NCI-H1930 (cell line): ENCODE measurements at places on chromosomes 1 and 21.

GRCh38 chr1:18639368-18640055 is 8.9 kb downstream of the PAX7 start:
- DNase-seq = no peak

GRCh38 chr1:198763298-198763714 is 124.5 kb downstream of the PTPRC start:
- DNase-seq = no peak

- DNase-seq = no peak
Measured at GRCh38 chr1:236938760-236939159, 65.5 kb downstream of the MT1HL1 start.

GRCh38 chr1:94863297-94863911 is 43.2 kb downstream of the SLC44A3 start:
- DNase-seq = no peak

DNA sequence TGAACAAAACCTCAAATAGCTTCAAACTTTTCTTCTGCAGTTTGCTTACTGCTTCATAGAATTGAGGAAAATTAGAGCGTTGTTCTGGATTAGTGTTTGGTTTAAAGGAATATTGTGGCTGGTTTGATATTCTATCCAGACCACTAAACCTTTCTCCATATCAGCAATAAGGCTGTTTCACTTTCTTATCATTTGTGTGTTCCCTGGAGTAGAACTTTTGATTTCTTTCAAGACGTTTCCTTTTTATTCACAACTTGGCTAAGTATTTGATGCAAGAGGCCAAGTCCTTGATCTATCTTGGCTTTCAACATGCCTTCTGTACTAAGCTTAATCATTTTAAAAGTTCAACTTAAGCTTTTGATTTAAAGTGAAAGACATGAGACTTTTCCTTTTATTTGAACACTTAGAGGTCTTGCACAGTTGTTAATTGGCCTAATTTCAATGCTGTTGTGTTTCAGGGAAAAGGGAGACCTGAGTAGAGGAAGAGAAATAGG is 359.1 kb downstream of the S1PR1 start:
- DNase-seq = no peak

- DNase-seq = no peak
Measured at GRCh38 chr1:61569303-61569621, 155.7 kb downstream of the TM2D1 start.

- no peak for DNase-seq
Measured at GRCh38 chr1:224252479-224252878, 69.4 kb downstream of the DEGS1 start.

GRCh38 chr1:98336472-98337083 is 324.9 kb upstream of the SNX7 start:
- DNase-seq = peak; percentile 37

GRCh38 chr1:194624833-194625232 is 1438.4 kb upstream of the B3GALT2 start:
- DNase-seq = no peak

GRCh38 chr1:24111996-24112779 is at the start of gene MYOM3:
MYOM3 (minus strand) TSS chr1:24112135; CDS start chr1:24108636, 3,499 bp downstream.
- peak; percentile 31 for DNase-seq

DNA sequence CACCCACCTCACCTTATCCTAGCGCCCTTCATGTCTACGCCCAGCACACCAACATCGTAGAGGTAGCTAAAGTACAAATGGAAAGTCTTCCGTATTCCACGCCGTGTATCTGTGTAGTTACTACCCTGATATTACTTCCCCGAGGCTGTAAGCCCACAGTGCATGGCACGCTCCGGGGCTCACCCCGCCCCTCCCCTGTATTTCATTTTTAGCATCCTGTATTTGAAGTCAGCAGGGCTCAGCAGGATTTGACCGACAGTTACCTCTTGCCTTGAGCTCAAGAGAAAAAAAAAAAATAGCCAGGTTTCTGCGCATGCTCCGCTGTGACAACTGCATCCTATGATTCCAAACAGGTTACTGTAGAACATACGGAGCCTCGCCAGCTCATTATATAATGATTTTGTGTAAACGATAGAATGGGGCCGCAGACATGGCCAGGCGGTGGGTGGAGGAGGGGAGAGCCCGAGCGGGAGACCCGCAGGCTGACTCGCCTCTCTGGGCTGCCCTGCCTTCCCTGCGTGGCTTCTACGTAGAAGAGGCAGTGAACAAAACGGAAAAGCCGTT is 1.3 kb downstream of the ABCG1 start:
- no peak for DNase-seq

DNA sequence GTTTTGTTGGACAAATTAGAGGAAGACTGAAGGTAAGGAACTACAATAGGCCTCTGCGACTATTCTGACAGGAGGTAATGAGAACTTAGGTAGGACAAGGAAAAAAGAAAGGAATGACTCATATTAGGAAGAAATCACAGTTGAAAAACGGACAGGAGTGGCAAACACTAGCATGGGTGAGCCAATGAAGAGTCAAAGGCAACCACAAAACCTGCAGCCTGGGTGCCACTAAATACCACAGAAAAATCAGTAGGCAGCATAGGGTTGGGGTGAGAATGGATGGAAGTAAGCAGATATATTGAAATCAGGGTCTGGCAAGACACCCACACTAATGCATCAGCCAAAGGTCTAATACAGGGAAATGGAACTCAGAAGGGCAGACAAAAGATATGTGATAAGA is 10.0 kb downstream of the RBM34 start:
- no peak for DNase-seq

DNA sequence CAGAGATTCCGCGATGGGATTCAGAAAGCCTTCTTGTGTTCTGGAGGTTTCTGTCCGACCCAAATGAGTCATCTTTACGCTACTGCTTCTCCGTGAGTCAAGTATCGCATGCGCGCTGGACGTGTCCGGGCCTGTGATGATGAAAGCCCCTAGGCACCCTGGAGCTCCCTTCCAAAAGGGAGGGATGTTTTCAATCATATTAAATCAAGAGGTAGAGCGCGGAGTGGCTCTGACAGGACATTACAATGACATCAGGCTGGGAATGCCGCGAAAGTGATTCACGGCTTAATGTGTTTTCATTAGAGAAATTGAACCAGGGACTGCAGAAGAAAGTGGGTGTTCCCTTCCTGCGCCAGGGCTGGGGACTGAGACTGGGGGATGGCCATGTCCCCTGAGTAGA is 48.5 kb downstream of the AJAP1 start:
- DNase-seq = no peak

GRCh38 chr1:109928591-109929111 is 18.0 kb downstream of the CSF1 start:
- DNase-seq = no peak

- no peak for DNase-seq
Measured at GRCh38 chr1:26822737-26823395, 3.6 kb upstream of the ZDHHC18 start.

DNA sequence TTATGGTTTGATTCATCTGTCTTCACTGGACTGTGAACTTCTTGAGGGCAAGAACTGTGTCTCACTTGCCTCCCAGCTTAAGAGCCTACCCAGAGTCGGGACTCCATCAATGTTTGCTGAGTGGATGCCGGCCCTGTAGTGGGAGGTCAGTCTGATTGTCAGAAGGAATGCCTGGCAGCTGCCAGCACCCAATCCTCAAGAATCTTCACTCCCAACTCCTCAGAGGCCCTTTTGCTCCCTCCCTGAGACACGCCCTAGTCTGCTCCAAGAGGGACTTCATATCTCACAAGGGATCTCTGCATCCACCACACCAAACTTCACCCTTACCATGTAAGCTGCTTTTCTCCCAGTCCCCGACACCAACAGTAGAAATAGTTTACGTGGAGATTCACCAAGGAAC is 15.2 kb upstream of the KDM4A start:
- DNase-seq = no peak
